Ovary (tissue), 10 donors: ENCODE measurements at places on chromosomes 6 and 20. TPM values are rescaled to one million over a fixed set of nuclear protein-coding genes. Genes with fewer than 3 reads are reported as not detected.
A peak's percentile ranks its signal among the peaks of the same experiment; 100 is the strongest.

- DNase-seq = peak; percentile 17
- H3K4me1 ChIP-seq = peaks cover 5% of the 10 kb centered on the region
- no peak overlapping the region for H3K4me3 ChIP-seq
- H3K27ac ChIP-seq = peak overlapping the region; percentile 50
Measured at GRCh38 chr6:75149696-75150095, 56.2 kb downstream of the COL12A1 start.

GRCh38 chr6:170423030-170423429 is 116.5 kb downstream of the FAM120B start:
- DNase-seq = no peak
- no peaks in the 10 kb centered on the region for H3K27me3 ChIP-seq
- H3K27ac ChIP-seq = no peak overlapping the region
- no peak overlapping the region for H3K4me3 ChIP-seq
- H3K36me3 ChIP-seq = no peaks in the 10 kb centered on the region

DNA sequence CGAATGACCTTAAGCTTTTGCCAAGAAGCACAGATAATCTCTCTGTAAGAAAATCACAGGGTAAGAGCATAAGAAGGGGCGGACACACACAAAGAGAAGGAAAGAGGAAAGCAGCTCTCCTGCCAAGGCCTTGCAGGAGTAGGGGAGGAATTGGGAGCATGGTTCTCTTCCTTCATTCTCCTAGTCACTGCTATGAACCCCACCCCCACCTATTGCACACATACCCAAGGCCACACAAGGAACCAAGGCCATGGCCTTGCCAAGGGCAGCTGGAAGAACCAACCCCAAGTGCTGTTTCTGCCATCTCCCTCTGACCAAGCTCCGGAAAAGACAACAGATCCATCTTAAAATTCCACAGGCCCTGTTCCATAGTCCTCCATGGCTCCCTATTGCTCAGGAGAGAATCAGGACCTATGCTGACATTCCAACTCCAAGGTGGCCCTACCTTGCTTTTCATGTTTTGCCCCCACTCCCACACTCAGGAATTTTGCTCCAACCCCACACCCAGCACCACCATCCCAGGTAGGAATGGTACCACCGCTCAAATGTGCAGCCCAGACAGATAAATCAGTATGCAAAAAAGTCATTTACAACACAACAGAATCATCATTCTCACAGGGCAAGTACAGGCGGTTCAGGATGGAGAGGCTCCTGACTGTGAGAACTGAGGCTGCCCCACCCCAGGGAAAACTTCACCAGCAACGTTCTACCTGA is 31.3 kb downstream of the TRAM2 start:
- no peaks in the 10 kb centered on the region for H3K36me3 ChIP-seq
- no peak overlapping the region for H3K4me3 ChIP-seq
- no peaks in the 10 kb centered on the region for H3K27me3 ChIP-seq
- no peak for DNase-seq
- H3K27ac ChIP-seq = peak overlapping the region; percentile 64

- no peak overlapping the region for H3K4me3 ChIP-seq
- no peaks in the 10 kb centered on the region for H3K36me3 ChIP-seq
- no peak for DNase-seq
- H3K27me3 ChIP-seq = no peaks in the 10 kb centered on the region
Measured at GRCh38 chr6:165220045-165220444, 89.4 kb downstream of the C6orf118 start.

- no peaks in the 10 kb centered on the region for H3K36me3 ChIP-seq
- no peaks in the 10 kb centered on the region for H3K27me3 ChIP-seq
- H3K4me3 ChIP-seq = no peak overlapping the region
- DNase-seq = no peak
- no peak overlapping the region for H3K27ac ChIP-seq
- H3K4me1 ChIP-seq = no peaks in the 10 kb centered on the region
Measured at GRCh38 chr20:58472273-58473018, 42.8 kb downstream of the APCDD1L start.

CCN5 gene
- total RNA-seq = 99.4 TPM
